ENCODE measurements at places on chromosomes 5 and 9.

- peak; percentile 63 for DNase-seq
Observed at GRCh38 chr9:136482046-136482792, 621 bp downstream of the SEC16A start.

DNA sequence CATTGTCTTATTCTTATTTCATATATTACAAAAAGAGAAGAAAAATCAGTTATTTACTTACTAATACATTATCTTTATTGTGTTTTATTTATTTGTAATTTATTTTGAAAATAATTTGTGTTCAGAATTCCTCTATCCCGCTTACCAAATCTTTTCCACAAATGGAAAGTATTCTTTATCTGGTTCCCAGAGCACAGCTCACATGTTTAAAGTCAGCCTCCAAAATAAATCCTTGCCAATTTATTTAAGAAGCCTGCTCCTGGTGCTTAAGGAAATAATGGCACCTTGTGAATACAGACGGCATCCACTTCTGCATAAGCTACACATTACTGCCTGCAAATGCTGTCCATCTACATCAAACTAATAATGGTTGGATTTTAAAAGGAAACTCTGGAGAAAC is 435.4 kb downstream of the MTRR start:
- DNase-seq: no peak

DNA sequence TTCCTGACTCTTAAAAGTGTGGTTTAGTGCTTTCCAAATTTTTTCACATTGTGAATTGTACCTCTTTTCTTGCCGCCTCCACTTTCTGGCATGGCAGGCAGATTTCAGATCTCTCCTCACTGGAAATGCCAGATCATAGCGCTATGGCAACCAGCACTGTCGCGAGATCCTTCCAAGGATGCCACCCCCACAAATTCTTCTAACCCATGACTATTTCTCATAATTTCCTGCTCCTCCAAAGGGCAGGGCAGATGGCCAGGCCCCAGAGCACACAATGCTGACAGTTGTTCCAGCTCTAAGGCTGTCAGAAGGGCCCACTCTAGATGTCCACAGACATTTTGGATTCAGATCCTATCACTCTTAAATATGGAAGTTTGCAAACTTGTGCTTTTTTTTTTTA is 446.2 kb upstream of the RIOK2 start:
- DNase-seq: no peak

GRCh38 chr5:139668064-139668880 is 20.1 kb downstream of the CXXC5 start:
- DNase-seq: no peak

DNA sequence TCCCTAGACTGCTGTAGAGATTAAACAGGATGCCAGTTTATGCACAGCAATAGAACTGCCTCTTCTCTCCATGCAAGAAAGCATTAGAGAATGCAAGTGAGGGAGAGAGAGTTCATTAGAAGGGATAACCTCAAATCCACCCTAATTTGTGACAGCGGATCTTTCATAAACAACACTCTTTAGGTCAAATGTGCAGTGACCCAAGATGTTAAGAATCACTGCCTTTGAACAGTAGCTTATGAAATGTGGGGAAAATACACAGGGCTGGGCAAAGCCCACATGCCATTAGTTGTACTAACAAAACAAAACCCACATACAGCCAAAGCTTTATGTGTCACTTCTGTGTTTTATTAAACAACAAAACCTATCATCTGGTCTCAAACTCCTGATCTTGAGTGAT is 36.2 kb upstream of the POU4F3 start:
- no peak for DNase-seq

DNA sequence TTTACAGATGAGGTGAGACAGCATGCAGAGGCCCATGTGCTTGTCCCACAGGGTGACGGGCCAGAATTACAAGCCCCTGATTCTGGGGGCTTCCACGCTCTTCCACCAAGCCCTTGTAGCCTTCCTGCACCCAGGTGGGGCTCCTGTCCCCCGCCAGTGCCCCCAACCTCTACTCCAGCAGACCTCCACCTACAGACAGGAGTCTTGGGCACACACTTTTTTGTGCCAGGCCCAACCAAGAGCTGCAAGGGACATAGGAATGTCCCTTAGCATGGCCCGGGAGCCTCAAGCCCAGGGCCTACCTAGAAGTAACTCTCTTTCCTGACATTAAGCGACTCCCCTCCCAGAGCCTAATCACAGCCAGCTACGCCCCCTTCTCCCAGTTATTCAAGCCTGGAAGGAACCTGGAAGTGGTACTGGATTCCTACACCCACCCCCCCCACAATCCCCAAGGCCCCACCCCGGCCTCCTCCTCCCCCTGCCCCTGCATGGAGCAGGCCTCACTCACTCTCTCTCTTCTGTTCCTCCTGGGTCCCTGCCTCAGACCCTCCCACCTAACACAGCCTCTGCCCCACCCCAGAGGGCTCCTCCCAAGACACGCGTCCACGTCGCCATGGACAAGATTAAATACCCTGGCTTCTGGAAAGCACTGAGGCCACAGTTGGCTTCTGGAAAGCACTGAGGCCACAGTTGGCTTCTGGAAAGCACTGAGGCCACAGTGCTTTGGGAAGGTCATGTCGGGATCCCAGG is 30.5 kb downstream of the ADAMTS2 start:
- DNase-seq: no peak
